ENCODE measurements at places on chromosomes 13 and 19. TPM values are rescaled to one million over a fixed set of nuclear protein-coding genes. Genes with fewer than 3 reads are reported as not detected.

The FOXO1 gene
- 20.4 TPM for total RNA-seq

The IGFL3 gene
- not detected for total RNA-seq

The OVOL3 gene
- not detected for total RNA-seq

The SHANK1 gene
- 2.8 TPM for total RNA-seq

The SULT2A1 gene
- not detected for total RNA-seq

The ZNF729 gene
- total RNA-seq, result not detected

The OR7E24 gene
- total RNA-seq, result not detected

The AMER2 gene
- total RNA-seq, result not detected

The HAUS5 gene
- 3.4 TPM for total RNA-seq

The PSG5 gene
- 0.18 TPM for total RNA-seq

The ZNF793 gene
- 1.6 TPM for total RNA-seq

The DACH1 gene
- 0.49 TPM for total RNA-seq

The CIRBP gene
- 409 TPM for total RNA-seq

The CLEC17A gene
- not detected for total RNA-seq

The NEK5 gene
- total RNA-seq, result not detected

The MIA gene
- total RNA-seq, result not detected

The TCF3 gene
- 55.4 TPM for total RNA-seq
